ENCODE measurements at places on chromosomes 13 and 19.

DNA sequence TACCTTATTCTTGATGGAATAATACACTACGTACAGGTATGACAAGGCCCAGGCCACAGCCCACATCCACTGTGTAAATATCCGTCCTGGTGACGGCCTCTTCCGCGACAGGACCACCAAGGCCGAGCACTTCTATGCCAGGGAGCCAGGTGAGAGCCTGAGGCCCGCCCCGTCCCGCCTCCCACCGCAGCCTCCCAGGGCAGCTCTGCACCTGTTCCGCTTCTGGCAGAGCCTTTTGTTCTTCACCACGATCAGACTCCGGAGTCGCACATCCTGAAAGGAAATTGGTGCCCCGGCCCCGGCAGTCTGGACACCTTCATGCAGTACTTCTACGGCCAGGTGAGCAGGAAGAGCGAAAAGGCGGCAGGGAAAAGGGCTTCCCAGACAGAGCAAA is 10.6 kb upstream of the ZNF358 start:
- no peak for DNase-seq

GRCh38 chr19:48745208-48745995 is 1.3 kb downstream of the IZUMO1 start:
- peak; percentile 62 for DNase-seq

DNA sequence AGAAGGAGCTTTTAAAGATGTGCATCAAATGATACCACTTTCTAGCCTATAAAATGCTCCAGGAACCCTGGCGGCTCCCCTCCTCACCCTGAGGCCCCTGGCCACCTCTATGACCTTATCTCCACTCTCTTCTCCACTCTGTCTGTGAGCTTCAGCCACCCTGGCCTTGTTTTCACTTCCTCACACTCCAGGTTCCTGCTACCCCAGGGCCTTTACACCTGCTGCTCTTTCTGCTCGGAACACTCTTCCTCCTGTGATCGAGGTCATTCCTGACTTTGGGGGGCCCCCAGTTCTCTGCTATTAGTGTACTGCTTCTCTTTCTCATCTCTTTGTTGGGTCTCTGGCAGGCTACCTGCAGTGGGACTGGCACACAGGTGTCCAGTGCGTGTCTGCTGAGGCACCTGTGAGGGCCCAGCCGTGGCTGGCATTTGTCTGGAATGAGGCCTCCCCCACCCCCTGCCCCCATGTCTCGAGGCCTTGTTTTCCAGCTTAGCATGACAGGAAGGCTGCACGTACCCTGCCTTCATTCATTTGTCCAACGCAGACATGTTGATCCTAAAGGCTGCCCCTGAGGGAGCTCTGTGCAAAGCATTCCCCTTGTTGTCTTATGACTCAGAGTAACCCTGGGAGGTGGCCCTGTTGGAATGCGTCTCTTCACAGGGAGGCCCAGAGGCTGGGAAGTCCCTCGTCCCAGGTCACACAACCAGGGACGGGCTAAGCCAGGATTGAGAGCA is 2.3 kb downstream of the DDA1 start:
- no peak for DNase-seq

- DNase-seq, result no peak
Observed at GRCh38 chr13:102677122-102677521, 17.7 kb downstream of the METTL21C start.

GRCh38 chr19:49676136-49676783 is 811 bp upstream of the PRMT1 start:
- peak; percentile 94 for DNase-seq

DNA sequence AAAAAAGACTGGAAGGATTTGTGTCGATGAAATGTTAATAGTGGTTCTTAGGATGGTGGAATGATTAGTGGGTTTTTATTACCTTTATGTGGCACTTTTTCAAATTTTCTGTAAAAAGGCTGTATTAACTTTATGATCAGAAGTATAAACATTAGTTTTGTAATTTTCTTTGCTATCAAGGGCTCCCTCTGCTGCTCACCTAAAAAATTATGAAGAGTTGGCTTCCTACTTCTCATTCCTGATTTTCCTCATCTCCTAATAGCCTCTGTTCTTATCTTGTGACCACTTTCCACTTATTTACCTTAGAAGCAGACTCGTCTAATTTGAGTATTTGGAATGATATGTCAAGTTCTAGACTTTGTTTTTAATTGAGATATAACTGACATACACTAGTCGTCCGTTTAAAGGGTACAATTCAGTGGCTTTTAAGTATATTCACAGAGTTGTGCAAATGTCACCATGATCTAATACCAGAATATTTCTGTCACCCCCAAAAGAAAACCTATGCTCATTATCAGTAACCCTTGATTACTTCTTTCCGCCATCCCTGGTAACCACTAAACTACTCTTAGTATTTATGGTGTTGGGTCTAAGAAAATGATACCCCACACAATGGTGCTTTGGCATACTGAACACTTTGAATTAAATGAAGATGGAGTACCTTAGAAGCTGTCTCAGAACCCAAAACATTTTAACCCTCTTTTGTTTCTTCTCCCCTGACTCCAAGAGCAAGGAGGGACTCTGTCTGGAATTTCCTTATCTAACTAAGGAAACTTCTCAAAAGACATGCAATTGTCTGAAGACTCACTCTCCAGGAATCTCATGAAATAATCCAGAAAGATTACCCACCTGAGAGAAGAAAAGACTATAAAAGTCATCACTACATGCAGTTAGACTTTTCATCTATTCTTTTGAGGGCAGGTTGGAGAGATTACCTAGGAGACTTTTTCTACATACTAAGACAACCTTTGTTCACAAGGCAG is 311.3 kb downstream of the DLEU7 start:
- DNase-seq, result no peak

GRCh38 chr19:17966550-17967256 is at the start of gene KCNN1:
Gene KCNN1 (plus strand): TSS chr19:17967107. CDS start chr19:17973889, 6,782 bp downstream.
- peak; percentile 56 for DNase-seq

DNA sequence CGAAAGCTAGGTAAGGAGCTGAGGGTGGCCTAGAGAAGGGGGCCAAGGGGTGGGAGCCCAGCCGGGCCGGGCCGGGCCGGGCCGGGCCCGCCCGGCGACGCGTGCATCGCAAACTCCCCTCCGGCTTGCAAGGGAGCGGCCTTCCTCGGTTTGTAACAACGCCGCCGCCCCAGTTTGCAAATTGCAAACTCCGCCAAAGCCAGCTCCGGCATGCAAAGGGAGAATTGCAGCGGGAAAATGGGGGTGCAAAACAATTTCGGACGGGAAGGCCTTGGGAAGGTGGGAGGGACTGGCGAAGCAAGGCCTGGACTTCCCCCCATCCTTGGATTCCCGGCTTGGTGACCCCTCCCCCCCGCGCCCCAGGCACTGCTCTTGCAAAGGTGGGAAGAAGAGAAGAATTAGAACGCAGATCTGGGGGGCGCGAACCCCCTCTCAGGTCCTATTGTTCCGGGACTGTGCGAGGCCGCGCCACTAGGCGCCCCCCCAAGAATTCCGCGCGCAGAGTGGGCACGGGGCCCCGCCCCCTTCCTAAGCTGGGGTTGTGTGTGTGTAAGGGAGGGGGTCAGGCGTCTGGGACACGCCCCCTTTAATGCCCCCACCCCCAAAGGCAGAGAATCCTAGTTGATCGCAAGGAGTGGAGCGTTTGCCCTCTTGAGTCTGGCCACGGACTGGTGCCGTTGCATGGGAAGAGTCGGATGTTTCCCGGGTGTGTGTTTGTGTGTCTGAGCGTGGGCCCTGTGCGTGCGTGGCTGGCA is 926 bp downstream of the PRR12 start:
- peak; percentile 66 for DNase-seq

- DNase-seq, result no peak
Observed at GRCh38 chr13:110887597-110888333, 27.1 kb downstream of the ANKRD10 start.

DNA sequence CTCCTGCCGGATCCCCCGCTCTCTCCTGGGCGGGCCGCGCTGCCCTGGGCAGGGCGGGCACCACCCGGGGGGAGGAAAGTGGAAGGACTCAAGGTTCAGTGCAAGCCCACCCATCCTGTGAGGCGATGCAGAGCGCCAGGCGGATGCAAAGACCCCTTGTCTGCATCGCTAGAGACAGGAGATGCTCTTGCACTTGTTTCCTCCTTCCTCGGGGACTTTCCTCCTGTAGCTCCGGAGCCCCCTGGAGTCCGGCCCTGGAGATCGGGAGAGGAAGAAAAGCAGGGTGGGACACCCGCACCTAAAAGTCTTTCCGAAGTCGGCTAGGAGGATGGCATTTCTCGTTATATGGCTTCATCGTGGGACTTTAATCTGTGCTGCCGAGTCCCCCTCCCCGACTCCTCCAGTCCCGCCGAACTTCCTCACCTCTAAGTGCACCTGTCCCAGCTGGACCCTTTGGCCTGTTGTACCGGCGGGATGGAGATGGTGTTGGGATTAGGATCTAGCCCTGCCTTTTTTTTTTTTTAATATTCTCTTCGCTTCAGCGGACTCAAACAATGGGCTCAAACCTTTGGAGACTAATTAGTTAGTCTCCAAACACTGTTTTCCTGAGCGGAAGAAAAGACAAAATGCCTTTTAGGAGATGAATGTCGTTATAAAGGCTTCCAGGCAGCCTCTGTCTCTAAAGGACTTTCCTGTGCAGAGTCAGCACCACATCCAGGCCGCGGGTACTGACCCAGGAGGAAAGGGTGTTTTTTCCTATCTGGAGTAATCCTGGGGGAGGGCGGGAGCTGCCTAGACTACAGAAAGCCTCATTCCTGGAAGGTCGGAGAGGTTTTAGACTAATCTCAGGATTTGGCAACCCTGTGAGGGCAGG is 725 bp downstream of the FAM124A start:
- DNase-seq, result no peak

DNA sequence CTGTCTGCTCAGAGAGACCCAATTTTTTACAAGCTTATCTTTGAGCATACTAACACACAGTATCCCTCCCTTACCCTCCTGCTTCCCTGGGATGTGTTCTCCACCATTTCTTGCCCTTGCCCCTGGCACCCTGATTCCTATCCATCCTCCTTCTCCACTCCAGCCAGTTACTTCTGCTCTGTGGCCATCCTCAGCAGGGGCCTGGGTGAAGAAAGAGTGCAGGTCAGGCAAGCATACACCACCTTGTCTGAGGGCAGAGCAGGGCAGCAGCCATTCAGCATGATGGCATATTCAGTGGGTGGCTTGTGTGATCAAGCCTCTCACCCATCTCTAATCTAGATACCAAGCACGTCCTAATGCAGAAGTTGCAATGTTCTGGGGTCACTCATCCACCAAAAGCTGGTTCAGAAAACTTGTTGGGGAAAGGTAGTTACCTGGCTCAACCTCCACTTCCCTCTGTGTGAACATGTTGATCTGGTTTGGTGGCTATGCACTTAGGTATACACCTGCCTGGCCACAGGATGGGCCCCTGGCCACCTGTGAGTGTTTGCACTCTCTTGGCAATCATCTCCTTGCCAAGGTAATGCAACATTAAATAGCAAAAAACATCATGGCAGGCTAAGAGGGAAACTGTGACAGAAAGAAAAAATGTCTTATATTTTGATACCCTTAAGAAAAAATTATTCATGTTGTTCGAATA is 900.3 kb upstream of the MIR17HG start:
- DNase-seq, result no peak

Measured in femur (tissue), 1 donor.